ENCODE measurements at places on chromosomes 3 and 15.

GRCh38 chr3:47280519-47280918 lies 2.1 kb downstream of the KIF9 start:
- DNase-seq = no peak

GRCh38 chr15:72271895-72272212 lies 500 bp downstream of the PARP6 start:
- DNase-seq = no peak

GRCh38 chr15:69468241-69469121 lies 15.9 kb downstream of the RPLP1 start:
- DNase-seq = peak; percentile 90

DNA sequence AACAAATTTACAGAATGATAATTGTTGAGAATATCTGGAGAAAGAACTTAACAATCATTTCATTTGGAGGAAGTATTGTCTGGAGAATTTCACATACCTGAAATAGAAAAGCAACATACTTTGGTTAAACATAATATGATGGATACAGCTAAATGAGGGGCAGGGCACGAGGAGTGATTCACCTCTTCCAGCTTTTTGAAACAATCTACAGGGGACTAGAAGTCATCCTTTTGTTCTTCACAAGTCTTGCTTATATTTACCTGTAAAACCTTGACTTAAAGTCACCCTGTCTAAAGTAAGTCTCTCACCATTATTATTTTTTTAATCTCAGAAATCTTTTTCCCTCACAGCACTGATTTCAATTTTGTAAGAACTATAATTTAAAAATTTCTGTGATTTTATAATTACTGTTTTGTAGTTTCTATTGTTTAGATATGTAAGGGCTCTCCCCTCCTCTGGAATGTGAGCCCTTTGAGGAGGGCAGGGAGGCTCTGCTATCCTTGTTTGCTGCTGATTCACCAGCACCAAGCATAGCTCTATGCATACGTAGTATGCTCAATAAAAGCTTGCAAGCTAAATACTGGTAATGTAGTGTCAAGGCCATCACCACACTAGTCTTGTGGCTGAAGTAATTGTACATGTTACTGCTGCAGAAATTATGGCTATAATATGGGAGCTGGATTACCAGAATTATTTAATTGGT lies 193.9 kb upstream of the THRB start:
- no peak for DNase-seq

DNA sequence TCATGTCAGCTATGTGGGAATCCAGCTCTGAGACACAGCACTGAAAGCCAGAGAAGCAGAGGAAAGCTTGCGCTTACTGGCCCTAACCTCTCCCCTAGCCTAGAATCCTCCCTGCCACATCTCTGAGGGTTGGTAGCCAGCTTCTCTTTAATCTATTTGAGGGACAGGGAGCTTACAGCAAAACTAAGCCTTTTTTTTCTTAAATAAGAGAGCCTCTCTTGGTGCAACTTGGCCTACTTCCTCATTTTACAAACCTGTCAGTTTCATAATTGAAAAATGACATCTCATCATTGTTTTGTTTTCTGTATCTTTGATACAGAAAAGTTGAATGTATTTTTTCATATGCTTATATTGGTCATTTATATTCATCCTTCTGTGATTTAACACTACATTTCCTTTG lies 193.9 kb downstream of the ZNF621 start:
- no peak for DNase-seq

DNA sequence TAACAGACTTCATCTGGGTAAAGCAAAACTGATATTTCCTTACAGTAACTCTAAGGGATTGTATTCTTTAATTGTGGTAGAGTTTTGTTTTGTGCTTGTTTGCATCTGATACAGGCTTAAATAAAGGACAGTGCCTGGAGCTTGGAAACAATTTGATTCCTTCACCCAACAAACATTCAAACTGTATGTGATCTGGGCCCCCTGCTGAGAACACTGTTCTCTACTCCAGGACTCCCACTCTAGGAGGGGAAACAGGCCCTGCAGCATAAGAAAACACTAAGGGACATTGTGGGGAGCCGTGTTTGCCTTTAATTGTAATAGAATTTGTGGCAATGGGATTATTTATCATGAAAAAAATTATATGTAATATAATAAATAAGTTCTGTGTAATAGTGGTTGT lies 56.9 kb downstream of the CTDSPL start:
- DNase-seq = no peak

GRCh38 chr3:191235331-191236314 lies 36.6 kb downstream of the OSTN start:
- no peak for DNase-seq

GRCh38 chr3:13005301-13005700 lies 67.9 kb downstream of the IQSEC1 start:
- DNase-seq = no peak

GRCh38 chr3:162295323-162295983 lies 798.8 kb downstream of the OTOL1 start:
- no peak for DNase-seq

DNA sequence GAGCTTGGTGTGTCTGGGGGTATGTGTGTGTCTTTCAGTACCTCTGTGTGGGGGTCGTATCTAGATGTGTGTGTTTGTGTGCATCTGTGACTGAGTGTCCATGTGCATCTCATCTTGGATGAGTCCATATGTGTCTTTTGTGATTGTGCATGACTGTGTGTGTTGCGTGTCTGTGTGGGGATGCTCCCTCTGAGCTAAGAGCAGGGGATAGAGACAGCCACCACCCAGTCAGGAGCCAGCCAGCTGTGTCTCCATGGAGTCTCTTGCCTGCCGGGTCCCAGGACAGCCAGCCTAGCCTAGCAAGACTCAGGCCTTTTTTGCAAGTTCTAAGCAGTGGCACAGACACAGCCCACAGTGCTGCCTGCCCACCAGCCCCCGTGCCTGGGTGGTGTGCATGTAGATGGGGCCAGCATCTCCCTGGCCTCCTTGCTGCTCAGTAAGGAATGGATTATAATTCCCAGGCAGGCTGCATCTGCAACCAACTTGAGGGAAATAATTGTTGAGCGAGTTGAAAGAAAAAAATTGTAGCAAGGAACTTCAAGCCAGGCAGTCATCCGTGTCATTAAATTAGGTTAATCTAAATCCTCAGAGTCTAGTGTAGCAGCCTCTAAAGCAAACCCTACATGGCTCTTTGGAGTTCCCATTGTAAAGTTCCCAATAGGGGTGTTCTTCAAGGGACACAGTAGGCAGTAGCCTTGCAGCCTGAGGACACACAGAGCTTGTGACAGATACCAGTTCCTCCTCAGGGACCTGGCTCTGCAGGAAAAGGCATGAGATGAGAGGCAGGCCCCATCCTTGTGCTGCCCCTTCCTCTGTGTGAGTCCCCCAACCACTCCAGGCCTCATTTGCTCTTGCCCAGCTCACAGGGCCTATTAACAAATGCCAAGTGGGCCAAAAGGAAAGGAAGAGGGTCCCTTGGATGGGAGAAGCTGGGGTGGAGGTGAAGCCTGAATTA lies 35.9 kb upstream of the MRPS22 start:
- DNase-seq = no peak

DNA sequence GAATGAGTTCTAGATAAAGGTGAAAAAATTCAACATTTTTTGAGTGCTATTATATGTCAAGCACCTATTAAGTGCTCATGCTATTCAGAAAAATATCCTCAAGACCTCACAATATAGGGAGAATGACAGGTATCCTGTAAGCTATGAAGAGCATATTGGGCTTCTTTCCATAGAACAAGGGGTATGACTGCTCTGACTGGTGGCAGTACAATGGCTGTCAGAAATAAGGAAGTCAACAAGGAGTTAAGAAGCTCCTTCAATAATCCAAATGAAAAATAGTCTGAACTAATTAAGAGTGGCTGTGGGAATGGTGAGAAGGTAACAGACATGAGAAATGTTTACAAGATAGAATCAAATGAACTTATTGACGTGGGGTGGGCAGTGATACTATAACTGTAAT lies 24.7 kb downstream of the NPTN start:
- no peak for DNase-seq

DNA sequence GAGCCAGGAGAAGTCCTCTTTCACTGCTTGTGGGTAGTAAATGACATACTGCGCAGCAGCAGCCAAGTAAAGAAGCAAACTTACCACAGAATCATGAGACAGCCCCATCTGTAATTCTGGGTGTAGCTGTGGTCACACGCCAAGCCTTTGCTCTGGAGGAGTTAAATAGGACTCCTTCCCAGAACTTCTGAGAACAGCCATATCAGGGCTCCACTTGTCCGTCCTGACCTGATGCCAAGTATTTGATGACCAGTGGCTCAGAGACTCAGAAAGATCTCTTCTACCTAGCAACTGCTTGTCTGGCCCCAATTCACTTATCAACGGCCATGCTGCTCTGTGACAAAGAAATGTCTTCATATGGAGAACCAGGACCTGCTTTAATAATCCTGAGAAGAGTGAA lies 20.6 kb upstream of the GOLIM4 start:
- DNase-seq = no peak

DNA sequence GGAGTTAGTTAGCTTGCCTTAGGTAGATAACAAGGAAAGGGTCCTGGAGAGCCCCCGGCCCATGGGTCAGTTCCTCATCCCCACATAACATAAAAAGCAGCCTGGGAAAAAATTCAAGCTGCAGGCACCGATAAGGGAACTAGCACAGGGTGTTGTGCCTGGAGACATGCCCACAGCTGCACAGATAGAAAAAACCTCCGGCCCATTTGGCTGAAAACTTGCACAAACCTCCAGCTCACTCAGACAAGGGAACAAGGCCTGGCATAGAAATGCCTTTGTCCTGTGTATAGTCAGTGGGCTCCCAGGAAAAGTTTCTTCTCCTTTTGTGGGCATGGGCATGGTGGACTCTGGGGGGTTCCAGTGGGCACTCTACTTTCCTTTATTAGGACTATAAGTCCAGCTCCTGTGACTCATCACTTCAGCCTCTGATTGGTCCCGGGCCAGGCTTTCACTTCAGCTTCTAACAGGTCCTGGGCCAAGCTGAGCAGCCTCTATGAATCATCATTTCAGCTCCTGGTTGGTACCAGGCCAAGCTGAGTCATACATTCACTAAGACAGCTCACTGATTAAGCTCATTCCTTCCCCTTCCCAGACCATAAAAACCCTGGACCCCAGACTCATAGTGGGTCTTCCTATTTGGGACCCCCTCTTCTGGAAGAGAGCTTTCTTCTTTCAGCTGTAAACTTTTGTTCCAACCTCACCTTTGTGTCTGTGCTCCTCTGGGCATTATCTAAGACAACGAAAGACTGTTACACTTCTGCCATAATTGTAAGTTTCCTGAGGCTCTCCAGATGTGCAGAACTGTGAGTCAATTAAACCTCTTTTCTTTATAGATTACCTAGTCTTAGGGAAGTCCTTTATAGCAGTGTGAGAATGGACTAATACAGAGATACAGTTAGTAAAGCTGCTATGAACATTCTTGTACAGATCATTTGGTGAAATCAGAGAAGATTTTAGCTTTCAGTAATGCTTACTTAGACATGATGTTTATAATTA lies 348.0 kb upstream of the DPPA4 start:
- DNase-seq = no peak

DNA sequence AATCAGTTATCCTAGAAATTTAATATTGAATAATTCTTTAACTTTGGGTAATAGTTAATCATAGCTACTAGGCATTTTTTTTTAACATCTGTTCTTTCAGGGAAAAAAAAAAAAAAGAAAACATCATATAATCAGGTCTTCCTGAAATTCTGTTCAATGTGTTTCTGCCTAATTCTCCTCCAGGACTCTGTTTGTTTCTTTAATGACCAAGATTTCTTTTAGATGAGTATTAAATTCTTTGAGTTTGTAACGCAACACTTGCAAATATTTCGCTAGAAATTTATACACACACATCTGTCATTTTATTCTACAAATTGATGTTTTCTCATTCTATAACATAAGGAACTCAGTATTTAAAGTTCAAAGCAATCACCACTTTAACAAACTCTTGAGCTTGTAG lies 56.7 kb downstream of the ALCAM start:
- no peak for DNase-seq

DNA sequence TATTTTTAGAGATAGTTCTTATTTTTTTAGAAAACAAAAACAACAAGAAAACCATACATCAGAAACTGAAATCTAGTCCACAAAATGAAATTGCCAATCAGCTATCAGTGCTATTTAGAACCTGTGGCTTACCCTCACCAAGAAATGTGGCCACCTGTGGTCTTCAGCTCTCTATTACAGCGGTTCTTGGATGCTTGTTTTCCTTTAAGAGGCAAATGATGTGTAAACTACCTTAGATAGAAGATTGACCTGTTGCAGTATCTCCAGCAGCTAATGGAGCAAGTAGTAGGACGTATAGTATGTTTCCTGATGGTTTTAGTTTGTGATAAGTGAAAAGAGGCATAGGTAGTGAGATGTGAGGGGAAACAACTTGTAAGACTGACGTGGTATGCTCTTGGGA lies 21.2 kb downstream of the TFG start:
- no peak for DNase-seq

GRCh38 chr3:183635107-183635430 lies 354 bp upstream of the KLHL24 start:
- DNase-seq = no peak

DNA sequence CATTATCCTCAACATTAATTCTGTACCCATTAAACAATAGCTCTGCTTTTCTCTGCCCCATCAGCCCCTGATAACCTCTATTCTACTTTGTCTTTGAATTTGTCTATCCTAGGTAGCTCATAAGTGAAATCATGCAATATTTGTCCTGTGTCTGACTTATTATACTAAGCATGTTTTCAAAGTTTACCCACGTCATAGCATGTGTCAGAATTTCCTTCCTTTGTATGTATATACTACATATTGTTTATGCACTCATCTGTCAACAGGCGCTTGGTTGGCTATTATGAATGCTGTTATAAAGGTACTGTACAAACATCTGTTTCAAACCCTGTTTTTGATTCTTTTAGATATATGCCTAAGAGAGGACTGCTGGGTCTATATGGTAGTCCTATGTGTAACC lies 18.2 kb downstream of the CSNK1G1 start:
- DNase-seq = no peak

GRCh38 chr3:155560135-155560534 lies 184.7 kb downstream of the PLCH1 start:
- DNase-seq = no peak

- DNase-seq = no peak
Observed at GRCh38 chr3:99965681-99966408, 148.2 kb downstream of the CMSS1 start.

DNA sequence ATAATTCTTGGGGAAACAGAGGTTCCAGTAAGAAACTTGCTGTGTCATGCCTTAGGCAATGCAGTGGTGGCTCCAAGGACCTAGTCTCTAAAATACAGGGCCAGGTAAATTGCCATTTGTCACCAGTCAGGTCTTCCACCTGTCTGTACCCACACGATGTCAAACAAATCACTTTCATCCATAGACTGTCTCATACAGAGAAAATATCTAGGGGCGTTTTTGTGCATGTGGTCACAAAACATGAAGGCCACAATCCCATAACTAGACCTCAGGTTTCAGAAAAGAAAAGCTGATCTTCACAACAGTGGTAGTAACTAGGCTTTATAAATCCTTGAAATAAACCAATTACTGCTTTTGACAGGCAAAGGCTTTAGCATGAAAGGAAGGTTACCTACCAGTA lies 92.3 kb downstream of the SLC9A9 start:
- no peak for DNase-seq

GRCh38 chr3:158882445-158882844 lies 80.6 kb downstream of the MFSD1 start:
- no peak for DNase-seq

- no peak for DNase-seq
Observed at GRCh38 chr15:80891006-80891405, 98.6 kb downstream of the MESD start.

- DNase-seq = no peak
Observed at GRCh38 chr3:157429708-157430107, 6.9 kb upstream of the PTX3 start.
